ENCODE measurements at places on chromosomes 2 and 18.

- ATAC-seq = peak; percentile 76
Measured at GRCh38 chr18:32271672-32272208, 81.9 kb downstream of the MEP1B start.

- ATAC-seq = no peak
Measured at GRCh38 chr2:18889565-18890332, 300.4 kb upstream of the NT5C1B start.

- no peak for ATAC-seq
Measured at GRCh38 chr18:58378411-58379379, 250.2 kb downstream of the ALPK2 start.

DNA sequence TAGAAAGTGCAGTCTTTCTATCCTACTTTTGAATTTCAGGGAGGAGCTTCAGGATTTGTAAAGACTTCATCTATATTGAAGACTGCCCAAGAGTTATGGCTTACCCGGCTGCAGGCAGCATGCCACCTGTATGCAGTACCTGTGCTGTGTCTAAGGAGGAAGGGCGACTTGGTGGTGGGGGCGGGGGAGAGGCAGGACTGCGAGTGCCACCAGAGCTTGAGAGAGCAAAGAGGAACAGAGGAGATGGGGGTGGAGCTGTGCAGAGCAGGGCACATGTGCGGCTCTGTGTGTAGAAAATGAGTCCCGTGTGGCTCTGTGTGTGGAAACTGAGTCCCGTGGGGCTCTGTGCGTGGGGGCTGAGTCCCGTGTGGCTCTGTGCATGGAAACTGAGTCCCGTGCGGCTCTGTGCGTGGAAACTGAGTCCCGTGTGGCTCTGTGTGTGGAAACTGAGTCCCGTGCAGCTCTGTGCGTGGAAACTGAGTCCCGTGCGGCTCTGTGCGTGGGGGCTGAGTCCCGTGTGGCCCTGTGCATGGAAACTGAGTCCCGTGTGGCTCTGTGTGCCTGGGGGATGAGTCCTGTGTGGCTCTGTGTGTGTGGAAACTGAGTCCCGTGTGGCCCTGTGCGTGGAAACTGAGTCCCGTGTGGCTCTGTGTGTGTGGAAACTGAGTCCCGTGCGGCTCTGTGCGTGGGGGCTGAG lies 43.2 kb downstream of the LDLRAD4 start:
- no peak for ATAC-seq

- no peak for ATAC-seq
Measured at GRCh38 chr2:7045601-7046590, 128.7 kb downstream of the RNF144A start.

DNA sequence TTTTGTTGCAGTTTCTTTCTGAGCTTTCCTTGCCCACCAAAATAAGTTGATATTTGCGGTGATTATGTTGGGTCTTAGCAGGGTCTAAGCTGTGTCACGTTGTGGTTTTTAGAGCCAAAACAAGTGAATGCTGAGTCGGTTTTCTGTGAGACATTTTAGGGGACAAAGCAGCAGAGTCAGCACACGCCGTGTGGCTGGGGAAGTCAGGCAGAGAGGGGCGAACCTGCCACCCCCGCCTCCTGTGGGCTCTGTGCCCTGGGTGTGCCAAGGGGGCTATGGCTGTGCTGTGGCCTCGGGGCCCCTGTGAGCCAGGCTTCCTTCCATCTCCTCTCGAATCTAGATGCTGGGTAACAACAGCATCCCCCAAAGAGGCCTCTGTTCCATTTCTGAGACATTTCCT lies 30.8 kb upstream of the TMEM87B start:
- no peak for ATAC-seq

- ATAC-seq = no peak
Measured at GRCh38 chr2:25257931-25258846, 83.5 kb downstream of the DNMT3A start.
